ENCODE measurements at places on chromosomes 12 and 14.

- peak; percentile 36 for DNase-seq
Measured at GRCh38 chr14:76810953-76811400, 1.7 kb downstream of the ANGEL1 start.

DNA sequence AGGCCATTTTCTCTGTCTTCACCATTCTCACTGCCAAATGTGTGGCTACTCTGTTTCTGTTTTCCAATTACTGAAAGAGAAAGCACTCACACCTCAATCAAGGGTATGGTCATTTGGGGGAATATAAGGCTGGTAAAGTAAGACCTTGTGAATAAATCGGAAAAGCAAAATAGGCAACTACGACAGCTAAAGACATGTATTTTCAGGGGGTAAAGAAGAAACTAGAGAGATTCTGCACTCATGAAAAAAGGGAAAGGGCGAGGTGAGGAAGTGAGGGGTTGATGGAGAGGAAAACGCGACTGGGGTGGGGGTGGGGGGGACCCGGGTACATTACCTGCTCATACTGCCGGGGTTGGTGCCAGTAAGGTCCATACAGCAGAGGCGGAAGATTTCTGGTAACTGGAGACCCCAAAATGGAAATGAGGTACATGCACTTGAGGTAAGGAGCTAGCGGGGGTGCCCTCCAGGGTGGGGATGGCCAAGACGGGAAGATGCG lies 19.3 kb downstream of the CHD8 start:
- no peak for DNase-seq

DNA sequence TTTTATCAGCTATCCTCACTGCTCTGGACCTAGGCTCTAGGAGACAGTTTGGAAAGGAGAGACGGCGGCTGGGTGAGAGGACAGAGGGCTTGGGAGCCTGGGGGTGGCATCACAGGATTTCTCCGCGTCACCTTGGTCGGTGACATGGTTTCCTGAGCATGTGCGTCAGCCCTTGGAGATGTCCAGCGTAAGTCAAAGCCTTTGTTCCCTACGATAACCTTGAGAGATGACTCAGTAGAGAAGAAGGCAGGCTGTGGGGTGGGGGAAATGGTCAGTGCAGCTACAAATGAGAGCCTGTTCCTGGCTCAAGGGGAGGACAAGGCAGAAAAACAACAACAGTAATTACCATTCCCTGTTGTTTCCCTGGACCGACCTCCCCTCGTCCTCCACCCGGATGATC lies 90.2 kb upstream of the TBX3 start:
- no peak for DNase-seq

DNA sequence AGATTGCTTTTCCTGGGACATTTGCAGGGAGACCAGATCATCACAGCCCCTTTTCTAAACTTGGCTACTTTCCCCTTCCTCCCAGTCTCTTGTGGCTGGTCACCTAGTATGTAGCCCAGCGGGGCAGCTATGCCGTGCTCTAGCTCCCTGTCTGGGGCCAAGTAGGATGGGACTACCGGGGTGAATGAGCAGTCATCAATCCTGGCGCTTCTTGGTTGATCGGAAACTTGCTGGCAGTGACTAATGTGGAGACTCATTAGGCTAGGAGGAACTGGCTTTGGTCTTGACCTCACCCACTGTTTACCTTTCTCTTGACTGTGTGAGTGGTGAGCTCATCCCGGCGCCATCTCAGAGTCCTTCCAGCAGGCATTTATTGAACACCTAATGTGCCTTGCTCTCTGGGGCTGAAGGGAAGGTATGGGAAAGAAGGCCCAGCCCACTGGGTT lies 15.9 kb downstream of the PLEKHG3 start:
- no peak for DNase-seq

DNA sequence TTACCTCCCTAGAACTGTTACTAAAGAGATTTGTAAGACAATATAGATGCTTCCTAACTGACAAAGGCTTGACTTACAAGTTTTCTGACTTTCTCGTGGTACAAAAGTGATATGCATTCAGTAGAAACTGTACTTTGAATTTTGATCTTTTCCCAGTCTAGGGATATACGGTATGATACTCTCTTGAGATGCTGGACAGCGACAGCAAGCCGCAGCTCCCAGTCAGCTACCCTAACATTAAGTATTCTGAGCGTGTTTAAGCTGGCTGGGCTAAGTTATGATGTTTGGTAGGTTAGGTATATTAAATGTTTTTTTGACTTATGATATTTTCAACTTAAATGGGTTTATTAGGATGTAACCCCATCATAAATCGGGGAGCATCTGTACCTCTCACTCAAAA lies 55.2 kb upstream of the CDKL1 start:
- no peak for DNase-seq

DNA sequence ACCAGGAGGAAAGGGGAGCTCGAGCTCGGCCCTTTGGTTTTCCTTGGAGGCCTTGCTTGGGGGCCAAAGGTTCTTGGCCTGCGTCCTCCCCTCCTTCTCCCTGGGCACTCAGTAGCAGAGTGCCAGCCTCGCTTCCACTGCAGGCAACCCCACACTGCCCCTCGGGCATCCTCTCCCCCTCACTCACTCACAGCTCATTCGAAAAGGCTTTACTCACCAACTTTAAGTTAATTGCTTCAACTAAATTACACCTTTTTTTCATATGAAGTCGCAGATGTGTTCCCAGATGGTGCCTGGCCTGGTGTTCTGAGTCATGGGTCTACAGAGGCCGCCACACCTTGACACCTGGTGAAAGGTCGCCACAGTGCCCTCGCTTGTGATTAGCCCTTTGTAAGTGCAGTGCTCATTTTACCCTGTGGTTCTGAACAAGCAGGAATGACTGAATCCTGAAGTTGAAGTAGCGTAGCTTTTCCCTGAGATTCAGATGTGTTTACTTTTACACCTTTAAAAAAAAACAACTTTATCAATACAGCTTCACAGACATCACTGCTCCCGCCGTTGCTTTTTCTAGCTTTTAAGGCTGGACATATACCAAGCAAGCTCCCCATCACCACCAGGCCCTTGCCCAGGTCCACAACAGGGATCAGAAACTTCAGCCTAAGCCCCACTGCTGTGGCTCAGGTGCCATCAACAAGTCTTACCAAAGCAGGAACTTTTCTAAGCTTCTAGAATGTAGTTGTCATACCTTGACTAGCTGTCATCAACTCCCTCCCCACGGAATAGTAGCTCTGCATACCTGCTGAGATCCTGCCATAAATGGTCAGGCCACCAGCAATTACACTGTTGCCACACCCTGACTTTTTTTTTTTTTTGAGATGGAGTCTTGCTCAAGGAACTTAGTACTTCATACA lies 20.3 kb upstream of the ADIPOR2 start:
- no peak for DNase-seq

GRCh38 chr14:103561381-103562178 lies 877 bp downstream of the BAG5 start:
- DNase-seq = peak; percentile 74

- no peak for DNase-seq
Measured at GRCh38 chr12:98559666-98560065, 33.8 kb upstream of the SLC25A3 start.

DNA sequence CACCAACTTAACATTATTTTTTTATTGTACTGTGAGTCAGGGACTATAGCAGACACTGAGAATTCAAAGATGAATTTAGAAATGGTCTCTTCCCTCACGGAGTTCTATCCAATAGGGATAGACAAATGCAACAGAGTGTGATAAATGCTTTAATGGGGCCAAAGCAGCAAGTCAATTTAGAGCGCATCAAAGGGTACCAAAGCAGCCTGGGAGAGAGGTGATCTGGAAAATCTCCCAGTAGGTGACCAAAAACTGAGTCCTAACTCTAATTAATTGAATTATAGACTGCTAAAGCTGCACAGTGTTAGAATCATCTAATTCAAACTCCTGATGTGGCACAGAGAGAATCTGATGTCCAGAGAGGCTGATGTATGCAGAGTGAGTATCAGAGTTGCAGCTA lies 2.6 kb downstream of the LIN7A start:
- DNase-seq = no peak

GRCh38 chr12:72033991-72034390 lies 95.3 kb downstream of the TPH2 start:
- no peak for DNase-seq

- DNase-seq = no peak
Measured at GRCh38 chr14:33716921-33717320, 234.0 kb downstream of the EGLN3 start.

GRCh38 chr12:45406988-45407850 lies 191.3 kb downstream of the ANO6 start:
- no peak for DNase-seq

DNA sequence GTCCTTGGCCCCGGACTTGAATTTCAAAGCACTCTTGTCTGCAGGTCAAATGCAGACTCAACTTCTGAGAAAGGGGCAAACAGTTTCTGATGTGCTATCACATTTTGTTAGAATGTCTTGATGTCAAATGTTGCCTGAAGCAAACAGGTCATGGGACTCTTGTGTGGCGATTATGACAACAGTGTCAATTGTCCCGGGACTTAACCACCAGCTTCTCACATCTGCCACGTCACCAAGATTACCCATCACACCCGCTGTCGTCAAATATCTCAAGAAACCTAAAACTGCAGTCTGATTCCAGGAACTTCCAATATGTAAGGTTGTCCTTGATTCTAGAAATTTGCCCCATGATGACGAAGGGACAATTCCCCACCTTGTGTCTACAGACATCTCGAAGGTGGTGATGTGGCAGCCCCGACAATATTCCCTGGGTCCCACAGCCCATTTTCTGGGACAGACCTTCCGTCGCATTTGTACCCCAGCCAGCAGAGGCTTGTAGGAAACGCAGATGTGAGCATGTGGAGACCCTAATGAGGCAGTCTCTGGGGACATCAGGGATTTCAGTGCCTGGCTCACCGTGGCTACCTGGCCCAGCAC lies 21.3 kb downstream of the LRTM2 start:
- no peak for DNase-seq

DNA sequence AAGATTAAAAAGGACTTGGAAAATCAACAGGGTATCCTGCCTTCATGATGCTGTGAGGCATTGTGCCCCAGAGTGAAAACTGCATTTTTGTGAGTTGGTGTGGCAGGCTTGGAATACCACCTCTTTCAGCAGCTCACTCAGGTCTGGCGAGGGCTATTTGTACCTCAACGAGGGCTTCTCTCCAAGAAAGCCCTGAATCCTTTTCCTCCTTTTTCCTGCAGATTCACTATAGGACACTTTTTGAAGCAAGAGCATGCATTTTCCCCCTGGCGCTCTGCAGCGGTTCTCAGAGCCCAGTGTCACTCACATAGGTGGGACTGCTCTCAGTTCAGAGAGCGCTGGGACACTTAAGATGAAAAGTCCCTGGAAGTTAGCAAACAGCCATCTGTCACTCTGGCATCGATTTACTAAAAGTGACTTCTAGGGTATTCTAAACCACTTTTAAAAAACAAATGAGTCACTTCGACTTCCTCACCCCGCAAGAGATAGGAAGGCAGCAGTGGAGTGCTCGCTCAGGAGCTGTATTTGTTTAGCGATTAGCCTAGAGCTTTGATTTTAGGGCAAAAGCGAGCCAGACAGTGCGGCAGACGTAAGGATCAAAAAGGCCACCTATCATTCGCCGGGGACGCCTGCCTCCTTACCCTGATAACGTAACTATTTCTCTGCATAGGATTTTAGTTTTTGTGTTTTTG lies 782 bp upstream of the LGR5 start:
- peak; percentile 46 for DNase-seq

DNA sequence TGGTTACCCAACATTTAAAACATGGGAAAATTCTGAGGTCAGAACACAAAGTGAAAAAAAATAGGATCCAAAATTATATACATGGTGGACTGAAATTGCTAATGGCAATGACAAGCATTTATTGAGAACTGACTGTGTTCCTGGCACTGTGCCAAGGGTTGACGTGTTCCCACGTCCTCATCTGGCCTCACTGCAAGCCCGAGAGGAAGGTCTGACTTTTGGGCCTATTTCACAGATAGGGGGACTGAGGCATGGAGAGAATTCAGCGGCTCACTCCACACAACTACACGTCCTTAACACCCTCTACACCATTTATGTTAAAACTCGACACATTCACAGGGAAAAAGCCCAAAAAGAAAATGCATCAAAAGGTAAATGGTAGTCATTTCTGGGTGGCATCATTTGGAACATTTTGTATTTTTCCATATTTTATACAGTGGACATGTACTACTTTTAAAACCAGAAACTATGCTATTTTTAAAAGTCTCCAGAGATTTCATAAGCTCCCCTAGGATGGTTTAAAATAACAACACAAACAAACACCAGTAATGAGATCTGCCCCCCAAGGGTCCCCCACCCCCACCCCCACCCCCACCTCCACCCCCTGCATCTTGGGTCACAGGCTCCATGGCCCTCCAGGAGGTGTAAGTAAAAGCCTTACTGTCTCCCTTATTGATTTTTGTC lies 27.7 kb downstream of the CLMN start:
- peak; percentile 48 for DNase-seq

GRCh38 chr12:52826611-52827498 lies 7.3 kb downstream of the KRT79 start:
- no peak for DNase-seq

- DNase-seq = no peak
Measured at GRCh38 chr14:51458563-51458955, 193.2 kb upstream of the FRMD6 start.

- DNase-seq = peak; percentile 80
Measured at GRCh38 chr14:76720382-76720813, 40.9 kb upstream of the VASH1 start.

DNA sequence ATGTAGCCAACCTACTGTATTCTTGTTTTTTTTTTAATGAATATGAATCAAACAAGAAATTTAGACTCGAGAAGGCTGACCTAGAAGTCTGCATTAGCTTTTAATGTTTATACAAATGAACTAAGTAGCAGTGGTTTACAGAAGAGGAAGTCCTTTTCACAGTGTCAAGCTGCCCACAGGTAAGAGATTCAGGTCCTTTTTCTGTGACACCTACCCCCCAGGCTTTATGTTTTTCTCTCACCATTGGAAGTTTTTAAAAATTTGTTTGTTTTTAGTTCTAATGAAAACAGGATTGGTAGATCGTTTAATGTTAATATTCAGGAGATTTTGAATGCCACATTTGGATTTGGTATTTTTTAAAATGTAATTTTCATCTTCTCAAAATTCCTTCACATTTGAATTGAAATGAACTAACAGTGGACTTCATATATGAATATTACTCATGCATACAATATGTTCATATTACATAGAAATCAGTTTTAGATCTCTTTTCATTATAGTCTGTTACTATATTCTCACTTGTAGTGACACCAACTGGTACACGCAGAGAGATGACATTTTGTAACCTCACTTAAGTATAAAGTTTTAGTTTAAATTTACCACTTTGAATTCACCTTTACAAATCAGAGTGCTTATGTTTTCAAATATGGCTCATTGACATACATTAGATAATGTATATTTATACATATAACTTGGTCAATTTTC lies 29.7 kb downstream of the ATF7IP start:
- DNase-seq = no peak

DNA sequence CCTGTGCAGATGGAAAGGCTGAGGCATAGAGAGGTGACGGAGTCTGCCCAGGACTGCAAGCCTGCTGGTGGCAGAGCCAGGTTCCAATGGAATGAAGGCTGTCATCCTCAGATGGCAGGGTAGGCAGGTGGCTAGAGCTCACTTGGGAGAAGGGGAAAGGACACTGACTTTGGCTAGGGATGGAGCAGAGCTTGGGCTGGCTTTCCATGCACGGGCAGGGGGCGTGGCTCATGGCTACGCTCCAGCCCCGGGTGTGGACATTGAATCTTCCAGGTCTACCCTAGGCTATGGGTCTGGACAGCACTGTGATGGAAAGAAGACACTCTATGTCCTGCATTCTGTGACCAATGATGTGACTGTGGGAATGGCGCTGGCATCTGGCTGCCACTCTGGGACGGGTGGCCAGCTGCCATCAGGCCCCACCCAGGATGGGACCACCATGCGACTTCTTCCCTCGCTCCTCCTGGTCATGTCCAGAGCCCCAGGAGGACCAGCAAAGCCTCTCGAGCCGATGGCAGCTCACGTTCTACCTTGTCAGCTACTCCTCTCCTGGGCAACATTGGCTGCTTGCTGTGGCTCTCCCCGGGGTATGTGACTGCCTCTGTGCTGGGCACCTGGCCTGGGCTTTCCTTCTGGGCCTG lies 398.7 kb downstream of the TMEM121 start:
- DNase-seq = no peak

Measured in SK-N-SH (cell line).